ENCODE measurements at places on chromosomes 16 and 17. TPM values are rescaled to one million over a fixed set of nuclear protein-coding genes. Genes with fewer than 3 reads are reported as not detected.

DNA sequence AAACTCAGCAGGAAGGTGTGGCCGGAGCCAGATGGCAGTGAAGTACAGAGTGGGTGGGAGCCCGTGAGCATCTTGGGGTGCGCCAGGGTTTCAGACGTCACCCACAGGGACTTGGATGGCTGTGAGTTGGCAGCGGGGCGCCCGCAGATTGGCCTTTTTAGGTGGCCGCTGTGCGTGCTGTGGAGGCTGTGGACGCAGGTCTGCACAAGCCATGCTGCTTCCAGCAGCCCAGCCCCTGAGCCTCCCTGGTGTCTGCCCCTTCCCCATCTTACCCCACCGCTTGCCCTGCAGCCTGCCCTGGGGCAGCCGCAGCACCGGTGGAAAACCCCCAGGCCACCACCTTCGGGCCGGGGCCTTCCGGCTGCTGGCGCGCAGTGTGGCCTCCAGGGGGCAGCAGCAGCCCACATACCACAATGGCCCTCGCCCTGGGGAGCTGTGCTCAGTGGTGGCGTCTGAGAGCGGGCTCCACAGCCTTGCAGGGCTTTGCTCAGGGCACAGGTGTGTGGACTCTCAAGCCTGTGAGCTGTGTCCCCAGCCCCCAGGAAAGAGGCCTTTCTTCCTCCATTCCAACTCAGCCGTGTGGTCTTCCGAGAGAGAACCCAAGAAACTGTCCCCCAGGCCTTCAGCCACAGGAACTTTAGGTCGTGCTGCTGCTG is 11.8 kb downstream of the ENDOV start:
- DNase-seq: no peak

DNA sequence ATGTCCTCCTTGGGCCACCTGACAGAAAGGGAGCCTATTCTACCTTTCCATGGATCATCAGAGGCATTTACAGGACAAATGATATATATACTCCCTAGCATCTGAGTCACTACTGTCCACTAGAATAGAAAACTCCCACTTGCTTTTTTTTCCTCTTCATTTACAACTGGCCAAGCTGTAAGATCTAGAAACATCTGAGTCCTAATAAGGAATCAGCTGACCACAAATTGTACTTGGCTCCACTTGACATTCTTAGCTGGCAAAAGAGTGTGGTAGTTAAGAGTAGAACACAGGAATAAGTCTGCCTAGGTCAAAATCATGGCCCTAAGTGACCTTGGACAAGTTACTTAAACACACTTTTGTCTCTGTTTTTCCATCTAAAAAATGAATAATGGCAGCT is 5.2 kb downstream of the RUSF1 start:
- DNase-seq: no peak

- no peak for DNase-seq
Measured at GRCh38 chr17:71824671-71825070, 296.1 kb upstream of the SOX9 start.

GRCh38 chr17:27938241-27938640 is 45.1 kb upstream of the LYRM9 start:
- DNase-seq: no peak

DNA sequence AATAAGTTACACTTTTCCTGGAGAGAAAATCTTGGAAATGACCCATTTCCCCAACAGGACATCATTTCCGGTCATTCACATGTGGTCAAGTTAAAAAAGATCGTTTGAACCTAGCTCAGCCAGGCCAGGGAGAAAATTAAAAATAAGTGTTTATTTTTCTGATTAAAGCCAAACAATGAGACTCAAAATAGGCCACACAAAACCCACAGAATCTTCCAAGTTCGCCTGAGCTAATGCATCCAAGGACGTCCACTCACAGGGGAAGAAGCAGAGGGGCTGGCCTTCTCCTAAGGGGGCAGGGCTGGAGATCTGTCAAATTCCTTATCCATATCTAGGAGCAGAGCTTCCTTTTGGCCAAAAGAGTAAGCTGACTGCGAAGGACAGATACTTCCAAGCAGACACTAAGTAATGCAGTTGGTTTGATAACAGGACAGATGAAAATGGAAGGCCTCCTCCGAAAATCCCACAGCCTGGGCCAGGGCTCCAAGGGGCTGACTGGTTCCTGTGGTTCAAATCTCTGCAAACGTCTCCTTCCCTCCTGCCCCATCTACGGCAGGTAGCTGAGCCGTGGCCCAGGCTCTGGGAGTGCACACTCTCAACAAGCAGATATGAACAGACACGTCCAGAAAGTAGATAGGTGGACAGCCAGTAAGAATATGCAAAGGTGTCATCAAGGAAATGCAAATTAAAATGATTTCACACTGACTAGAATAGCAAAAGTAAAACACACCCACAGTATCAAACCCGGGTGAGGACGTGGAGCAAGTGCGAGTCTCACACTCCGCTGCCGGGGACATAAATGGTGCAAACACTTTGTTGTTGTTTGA is 98.5 kb downstream of the MRM3 start:
- DNase-seq: peak; percentile 92

GRCh38 chr17:19339341-19339815 is 23.1 kb downstream of the B9D1 start:
- DNase-seq: no peak

DNA sequence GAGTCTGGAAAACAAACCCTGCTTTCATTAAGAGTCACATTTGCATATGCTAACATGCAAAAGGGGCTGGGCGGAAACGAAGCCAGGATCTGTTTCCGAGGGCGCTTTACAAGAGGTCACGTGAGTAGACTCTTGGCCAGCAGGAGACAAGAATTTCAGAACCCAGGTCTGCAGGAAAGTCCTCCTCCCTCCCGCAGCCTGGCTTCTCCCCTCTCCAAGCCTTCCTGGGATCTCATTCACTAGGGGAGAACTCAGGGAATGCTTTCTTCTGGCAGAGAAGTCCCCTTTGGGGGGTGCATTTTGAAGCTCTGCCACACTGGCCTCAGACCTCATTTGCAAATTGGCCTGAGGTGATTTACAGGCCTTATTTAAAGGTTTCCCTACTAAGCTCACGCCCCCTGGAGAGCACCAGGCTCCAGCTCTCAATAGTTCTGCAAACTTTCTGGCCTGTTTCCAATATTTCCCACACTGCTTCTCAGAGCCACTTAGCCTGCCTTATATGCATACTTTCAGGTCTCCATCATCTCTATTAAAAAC is 57.2 kb upstream of the CACNG5 start:
- no peak for DNase-seq

DNA sequence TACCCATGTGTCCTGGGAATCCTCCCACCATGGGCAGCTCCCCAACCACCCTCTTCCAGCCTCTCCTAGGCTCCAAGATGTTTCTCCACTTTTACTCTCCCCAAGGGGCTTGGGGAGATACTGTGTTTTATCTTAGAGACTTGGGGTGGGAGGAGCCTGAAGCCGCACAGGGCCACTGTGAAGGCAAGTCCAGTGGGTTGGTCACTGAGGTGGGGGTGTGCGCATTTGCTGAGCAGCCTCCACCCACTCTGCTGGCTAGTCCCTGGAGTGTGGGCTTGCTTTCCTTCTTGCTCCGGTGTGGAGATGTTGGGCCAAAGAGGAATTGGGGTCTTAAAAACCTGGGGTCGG is 4.1 kb upstream of the CLDN9 start:
- DNase-seq: no peak

The ARL16 gene
- 38.8 TPM for total RNA-seq
